ENCODE measurements at places on chromosomes 5 and 9.
A peak's percentile ranks its signal among the peaks of the same experiment; 100 is the strongest.

- H3K27ac ChIP-seq: no peak overlapping the region
- no peak for DNase-seq
- H3K36me3 ChIP-seq: no peaks in the 10 kb centered on the region
- no peaks in the 10 kb centered on the region for H3K27me3 ChIP-seq
Observed at GRCh38 chr9:38010918-38011704, 57.9 kb downstream of the SHB start.

DNA sequence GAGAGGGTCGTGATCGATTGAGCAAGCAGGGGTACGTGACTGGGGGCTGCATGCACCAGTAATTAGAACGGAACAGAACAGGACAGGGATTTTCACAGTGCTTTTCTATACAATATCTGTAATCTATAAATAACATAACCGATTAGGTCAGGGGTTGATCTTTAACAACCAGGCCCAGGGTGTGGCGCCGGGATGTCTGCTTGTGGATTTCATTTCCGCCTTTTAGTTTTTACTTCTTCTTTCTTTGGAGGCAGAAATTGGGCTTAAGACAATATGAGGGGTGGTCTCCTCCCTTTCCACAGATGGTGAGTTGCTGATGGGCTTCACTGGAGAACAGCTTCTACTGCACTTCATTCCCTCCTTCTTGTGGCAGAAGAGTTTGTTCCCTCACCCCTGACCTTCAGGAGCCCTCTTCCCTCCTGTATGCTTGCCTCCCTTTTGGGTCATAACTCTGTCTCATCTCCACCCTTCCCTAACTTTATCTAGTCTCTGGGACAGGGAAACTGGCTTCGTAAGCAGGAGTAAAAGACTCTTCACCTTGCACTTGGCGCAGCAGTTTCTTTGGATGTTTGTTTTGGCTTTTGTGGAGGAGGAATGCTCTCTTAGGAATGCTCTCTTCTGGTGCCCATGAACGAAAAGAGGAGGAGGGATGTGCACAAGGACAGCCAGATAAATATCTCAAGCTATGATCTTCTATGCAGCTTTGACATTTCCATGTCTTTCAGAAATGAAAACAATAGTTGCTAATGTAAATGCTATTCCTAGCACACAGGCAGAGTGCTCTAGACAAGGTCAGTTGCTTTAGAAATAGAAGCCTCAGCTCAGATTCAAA is 139.8 kb upstream of the RPS23 start:
- no peaks in the 10 kb centered on the region for H3K4me1 ChIP-seq
- DNase-seq: no peak
- no peaks in the 10 kb centered on the region for H3K36me3 ChIP-seq
- H3K27me3 ChIP-seq: no peaks in the 10 kb centered on the region
- no peak overlapping the region for H3K27ac ChIP-seq

- H3K4me1 ChIP-seq: peaks cover 14% of the 10 kb centered on the region
- no peak for DNase-seq
Observed at GRCh38 chr9:69899491-69899890, 78.9 kb downstream of the CFAP95 start.

DNA sequence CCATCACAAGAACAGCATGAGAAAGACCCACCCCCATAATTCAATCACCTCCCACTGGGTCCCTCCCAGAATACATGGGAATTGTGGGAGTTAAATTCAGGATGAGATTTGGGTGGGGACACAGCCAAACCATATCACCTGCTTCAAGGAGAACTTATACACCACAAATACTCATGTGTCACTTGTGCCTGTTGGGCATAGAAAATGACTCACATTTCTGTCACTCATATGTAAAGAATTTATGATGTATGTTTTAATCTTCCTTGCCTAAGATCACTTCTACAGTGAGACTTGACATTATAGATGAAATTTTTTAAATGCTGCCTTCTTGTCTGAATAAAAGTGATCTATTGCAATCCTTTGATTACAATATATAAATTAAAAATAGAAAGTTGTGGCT is 23.0 kb upstream of the PRDM6 start:
- no peak overlapping the region for H3K27ac ChIP-seq
- H3K4me3 ChIP-seq: no peak overlapping the region
- peaks cover 11% of the 10 kb centered on the region for H3K27me3 ChIP-seq
- no peaks in the 10 kb centered on the region for H3K36me3 ChIP-seq
- DNase-seq: no peak

- DNase-seq: no peak
- H3K36me3 ChIP-seq: no peaks in the 10 kb centered on the region
Observed at GRCh38 chr5:124301850-124302249, 444.6 kb downstream of the ZNF608 start.

DNA sequence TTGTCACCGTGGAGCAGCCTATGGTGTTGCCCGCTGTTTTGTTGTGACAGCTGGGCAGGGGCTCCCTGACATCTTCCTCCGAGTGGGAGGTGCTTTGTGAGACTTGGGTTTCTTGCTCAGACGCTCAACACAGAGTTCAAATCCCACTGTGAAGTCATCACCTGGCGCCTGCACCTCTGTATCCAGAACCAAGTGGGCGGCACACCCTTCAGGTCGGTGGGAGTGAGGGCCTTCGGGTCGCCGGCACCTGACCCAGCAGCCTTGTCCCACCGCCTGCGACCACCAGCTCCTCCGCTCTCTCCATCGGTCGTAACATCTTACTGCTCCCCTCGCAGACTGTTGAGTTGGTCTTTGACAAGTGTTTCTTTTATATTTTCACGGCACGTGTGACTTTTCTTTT is 37.6 kb upstream of the EXOC3 start:
- H3K27me3 ChIP-seq: peaks cover 16% of the 10 kb centered on the region
- peak overlapping the region; percentile 9 for H3K27ac ChIP-seq
- peaks cover 26% of the 10 kb centered on the region for H3K4me1 ChIP-seq
- DNase-seq: no peak
- peaks cover 16% of the 10 kb centered on the region for H3K36me3 ChIP-seq

GRCh38 chr5:42581845-42582244 is 158.6 kb downstream of the GHR start:
- H3K27ac ChIP-seq: no peak overlapping the region
- no peak for DNase-seq
- no peak overlapping the region for H3K4me3 ChIP-seq
- H3K36me3 ChIP-seq: no peaks in the 10 kb centered on the region
- H3K27me3 ChIP-seq: peaks cover 6% of the 10 kb centered on the region

GRCh38 chr9:36823466-36823865 is 210.6 kb downstream of the PAX5 start:
- no peak overlapping the region for H3K27ac ChIP-seq
- peaks cover 10% of the 10 kb centered on the region for H3K27me3 ChIP-seq
- H3K4me3 ChIP-seq: no peak overlapping the region
- no peaks in the 10 kb centered on the region for H3K36me3 ChIP-seq

DNA sequence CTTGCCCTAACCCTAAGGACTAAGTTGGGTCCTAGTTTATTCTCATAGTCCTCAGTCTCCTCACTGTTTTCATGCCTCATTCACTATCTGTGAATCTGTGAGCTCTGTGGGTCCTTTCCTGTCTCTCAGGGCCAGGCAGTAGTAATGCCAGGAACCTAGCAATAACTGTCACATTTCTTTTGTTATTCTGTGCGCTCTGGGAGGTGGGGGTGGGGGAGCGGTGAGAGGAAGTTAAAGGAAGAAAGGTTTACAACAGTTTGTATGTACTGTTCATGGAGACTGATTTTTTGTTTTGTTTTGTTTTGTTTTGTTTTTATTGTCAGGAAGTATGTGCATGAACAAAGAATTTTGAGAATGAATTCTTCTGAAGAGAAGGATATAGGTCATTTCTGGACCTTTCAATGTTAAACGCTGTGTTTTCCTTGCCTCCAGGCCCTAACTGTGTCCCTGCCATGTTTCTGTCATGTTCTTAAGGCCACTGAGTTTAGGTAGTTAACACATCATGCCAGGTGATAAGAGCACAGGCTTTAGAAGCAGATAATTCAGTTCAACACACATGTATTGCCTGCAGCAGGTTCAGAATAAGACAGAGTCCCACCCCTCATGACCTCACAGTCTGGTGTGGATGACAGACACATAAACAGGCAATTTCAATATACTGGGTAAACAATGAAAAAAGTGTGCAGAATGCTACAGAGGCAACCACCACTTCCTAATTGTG is 13.3 kb upstream of the FEM1C start:
- peaks cover 5% of the 10 kb centered on the region for H3K27me3 ChIP-seq
- no peak for DNase-seq
- H3K4me1 ChIP-seq: peaks cover 3% of the 10 kb centered on the region
- H3K27ac ChIP-seq: no peak overlapping the region
- H3K36me3 ChIP-seq: no peaks in the 10 kb centered on the region
- no peak overlapping the region for H3K4me3 ChIP-seq

DNA sequence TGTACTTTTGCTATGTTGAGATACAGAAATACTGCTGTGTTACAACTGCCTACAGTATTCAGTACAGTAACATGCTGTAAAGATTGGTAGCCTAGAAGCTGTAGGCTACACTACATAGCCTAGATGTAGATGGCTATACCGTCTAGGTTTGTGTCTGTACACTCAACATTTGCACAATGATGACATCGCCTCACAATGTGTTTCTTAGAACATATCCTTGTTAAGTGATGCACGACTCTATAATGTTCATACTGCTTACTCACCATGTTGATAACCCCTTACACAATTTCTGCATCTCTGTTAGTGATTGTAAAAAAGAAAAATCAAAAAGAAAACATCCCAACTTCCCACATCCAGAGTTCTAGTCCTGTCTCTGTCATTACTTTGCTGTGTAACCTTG is 450.0 kb downstream of the CCDC171 start:
- no peak for DNase-seq
- no peaks in the 10 kb centered on the region for H3K36me3 ChIP-seq
- H3K27me3 ChIP-seq: no peaks in the 10 kb centered on the region

GRCh38 chr9:88721495-88722279 is 186.7 kb downstream of the NXNL2 start:
- H3K4me1 ChIP-seq: no peaks in the 10 kb centered on the region
- H3K4me3 ChIP-seq: no peak overlapping the region
- no peak for DNase-seq
- H3K36me3 ChIP-seq: no peaks in the 10 kb centered on the region
- peaks cover 25% of the 10 kb centered on the region for H3K27me3 ChIP-seq
- H3K27ac ChIP-seq: no peak overlapping the region

- H3K4me1 ChIP-seq: peaks cover 52% of the 10 kb centered on the region
- peaks cover 10% of the 10 kb centered on the region for H3K36me3 ChIP-seq
- peak overlapping the region; percentile 46 for H3K4me3 ChIP-seq
- H3K27ac ChIP-seq: peak overlapping the region; percentile 59
Observed at GRCh38 chr5:157860898-157861890, 2.2 kb upstream of the CLINT1 start.

- H3K4me1 ChIP-seq: peaks cover 33% of the 10 kb centered on the region
- H3K27ac ChIP-seq: peak overlapping the region; percentile 94
- H3K4me3 ChIP-seq: peak overlapping the region; percentile 99
- H3K27me3 ChIP-seq: no peaks in the 10 kb centered on the region
- H3K36me3 ChIP-seq: peaks cover 14% of the 10 kb centered on the region
Observed at GRCh38 chr5:131171276-131171810, 599 bp downstream of the LYRM7 start.

DNA sequence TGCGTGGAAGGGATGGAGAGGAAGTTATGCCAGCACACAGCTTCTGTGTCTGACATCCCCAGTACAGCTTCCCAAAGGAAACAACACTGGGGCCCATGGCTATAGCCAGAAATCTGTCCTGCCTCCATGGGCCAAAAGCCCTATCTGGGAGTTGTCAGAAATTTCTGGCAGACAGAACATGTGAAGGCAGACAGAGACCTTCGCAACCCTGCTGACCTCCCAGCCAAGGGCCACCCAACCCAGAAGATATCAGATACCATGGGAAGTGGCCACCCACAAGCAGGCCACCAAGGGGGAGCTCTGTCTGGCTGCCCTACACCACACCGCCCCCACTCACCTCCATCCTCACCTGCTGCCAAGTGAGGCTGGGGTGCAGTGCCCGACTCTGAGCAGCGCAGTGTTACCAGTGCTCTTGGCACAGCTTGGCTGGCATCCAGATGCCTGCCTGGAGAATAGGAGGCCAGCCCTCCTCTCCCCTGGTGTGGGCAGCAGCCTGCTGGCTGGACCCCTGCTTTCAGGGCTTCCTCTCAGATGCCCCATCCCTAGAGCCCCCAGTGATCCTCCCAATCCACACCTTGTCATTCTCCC is 61.6 kb upstream of the NEURL1B start:
- H3K27me3 ChIP-seq: peaks cover 15% of the 10 kb centered on the region
- H3K4me3 ChIP-seq: no peak overlapping the region
- H3K4me1 ChIP-seq: no peaks in the 10 kb centered on the region
- H3K36me3 ChIP-seq: no peaks in the 10 kb centered on the region
- H3K27ac ChIP-seq: no peak overlapping the region

- DNase-seq: no peak
- no peaks in the 10 kb centered on the region for H3K27me3 ChIP-seq
- no peak overlapping the region for H3K27ac ChIP-seq
- H3K36me3 ChIP-seq: no peaks in the 10 kb centered on the region
- H3K4me3 ChIP-seq: no peak overlapping the region
- no peaks in the 10 kb centered on the region for H3K4me1 ChIP-seq
Observed at GRCh38 chr9:90508940-90509339, 133.7 kb downstream of the DIRAS2 start.

DNA sequence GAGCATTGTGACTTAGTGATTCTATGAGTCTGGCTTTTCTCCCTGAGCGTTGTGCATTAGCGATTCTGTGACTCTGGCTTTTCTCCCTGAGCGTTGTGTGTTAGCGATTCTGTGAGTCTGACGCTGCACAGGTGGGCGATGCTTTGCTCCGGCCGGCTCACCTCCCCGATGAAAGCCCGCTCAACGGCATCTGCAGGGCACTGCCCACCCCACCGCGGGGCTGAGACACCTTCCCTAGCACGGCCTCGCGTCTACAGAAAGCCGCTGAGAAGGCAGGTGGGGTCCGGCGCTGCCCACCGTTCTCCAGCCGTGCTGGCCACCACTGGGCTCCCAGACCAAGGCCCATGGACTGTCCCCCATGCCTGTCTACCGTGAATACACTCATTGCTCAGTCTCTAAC is 12.8 kb upstream of the SLC9A3 start:
- H3K27ac ChIP-seq: no peak overlapping the region
- no peaks in the 10 kb centered on the region for H3K36me3 ChIP-seq
- no peak for DNase-seq
- no peak overlapping the region for H3K4me3 ChIP-seq
- peaks cover 19% of the 10 kb centered on the region for H3K27me3 ChIP-seq

- H3K4me1 ChIP-seq: peaks cover 13% of the 10 kb centered on the region
- H3K27me3 ChIP-seq: no peaks in the 10 kb centered on the region
- no peak for DNase-seq
Observed at GRCh38 chr5:40238066-40238745, 441.5 kb upstream of the PTGER4 start.

- no peaks in the 10 kb centered on the region for H3K36me3 ChIP-seq
- no peak overlapping the region for H3K4me3 ChIP-seq
Observed at GRCh38 chr9:68750255-68750654, 45.2 kb downstream of the PIP5K1B start.

DNA sequence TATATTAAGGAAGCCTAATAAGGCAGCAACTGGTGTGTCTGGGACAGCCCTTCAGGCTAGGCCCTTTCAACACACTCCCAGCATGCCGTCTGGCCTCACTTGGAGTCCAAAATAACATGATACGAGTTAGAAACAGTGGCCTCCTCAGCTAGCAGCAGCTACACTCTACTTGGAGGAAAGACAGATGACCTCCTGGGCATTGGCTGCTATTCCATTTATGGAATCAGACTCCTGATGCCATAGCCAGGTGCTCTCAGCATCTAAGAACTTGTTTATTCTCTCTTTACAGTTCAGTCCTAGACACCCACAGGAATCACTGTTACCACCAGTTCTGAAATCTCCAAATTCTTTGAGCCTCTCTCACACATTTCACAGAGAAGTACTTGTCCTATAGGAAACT is 31.8 kb downstream of the RUSC2 start:
- peaks cover 7% of the 10 kb centered on the region for H3K4me1 ChIP-seq
- no peaks in the 10 kb centered on the region for H3K36me3 ChIP-seq
- no peaks in the 10 kb centered on the region for H3K27me3 ChIP-seq
- no peak for DNase-seq
